ENCODE measurements at places on chromosomes 16 and 17. TPM values are rescaled to one million over a fixed set of nuclear protein-coding genes. Genes with fewer than 3 reads are reported as not detected.
A peak's percentile ranks its signal among the peaks of the same experiment; 100 is the strongest.

GRCh38 chr16:17135439-17135838 is 335.3 kb downstream of the XYLT1 start:
- DNase-seq = no peak

Gene ANKS3
- total RNA-seq = 22.6 TPM

Gene TEKT1
- total RNA-seq = not detected

Gene RUNDC3A
- total RNA-seq = 1.4 TPM

Gene C17orf78
- not detected for total RNA-seq

- DNase-seq = peak; percentile 35
These were observed 424.7 kb downstream of the WWOX start for GRCh38 chr16:78524066-78524595.

- DNase-seq = no peak
These were observed 14.1 kb downstream of the CCL4 start for GRCh38 chr17:36117505-36118382.

GRCh38 chr17:66975614-66976378 is 11.3 kb downstream of the CACNG4 start:
- peak; percentile 76 for DNase-seq

Gene AOC2
- 1.4 TPM for total RNA-seq

GRCh38 chr17:46971647-46972300 is 7.3 kb downstream of the RPRML start:
- no peak for DNase-seq

GRCh38 chr17:15492791-15493692 is 25.6 kb upstream of the CDRT4 start:
- no peak for DNase-seq

- no peak for DNase-seq
These were observed 4.7 kb downstream of the NOD2 start for GRCh38 chr16:50697881-50698767.

GRCh38 chr17:36195434-36196130 is 976 bp downstream of the CCL3L1 start:
- no peak for DNase-seq

Gene CDH15
- 1.5 TPM for total RNA-seq

DNA sequence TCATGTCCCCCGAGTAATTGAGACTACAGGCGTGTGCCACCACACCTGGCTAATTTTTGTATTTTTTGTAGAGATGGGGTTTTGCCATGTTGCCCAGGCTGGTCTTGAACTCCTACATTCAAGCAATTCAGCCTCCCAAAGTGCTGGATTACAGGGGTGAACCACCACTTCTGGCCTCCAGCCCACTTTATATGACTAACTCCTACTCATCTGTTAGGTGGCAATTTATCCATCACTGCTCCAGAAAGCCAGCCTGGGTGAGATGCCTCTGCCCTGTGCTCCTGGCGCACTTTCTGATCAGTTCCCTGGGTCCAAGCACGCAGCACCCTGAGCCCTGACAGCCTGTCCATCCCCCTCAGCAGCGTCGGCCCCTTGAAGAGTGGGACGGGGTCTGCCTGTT is 29.4 kb downstream of the ADAM11 start:
- DNase-seq = no peak

Gene RSPRY1
- 18.3 TPM for total RNA-seq

DNA sequence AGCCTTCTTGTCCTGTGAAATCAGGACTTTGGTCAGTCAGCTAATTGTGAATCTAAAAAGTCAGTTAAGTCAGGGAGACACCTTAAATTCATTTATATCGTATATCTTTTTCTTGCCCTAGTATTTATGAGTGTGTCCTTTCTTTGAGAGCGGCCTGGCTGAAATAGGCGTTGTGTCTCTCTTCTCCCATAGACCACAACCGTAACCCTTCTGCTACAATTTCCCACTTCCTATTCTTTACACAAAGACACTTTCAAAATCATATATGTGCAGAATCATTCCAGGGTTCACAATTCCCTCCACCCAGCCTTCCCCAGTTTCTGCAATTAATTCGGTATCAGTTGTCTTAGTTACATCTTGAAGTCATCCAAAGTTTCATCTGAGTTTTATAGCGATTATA is 14.0 kb upstream of the COTL1 start:
- no peak for DNase-seq

- DNase-seq = no peak
These were observed 3.2 kb downstream of the TRIM25 start for GRCh38 chr17:56910509-56911235.

DNA sequence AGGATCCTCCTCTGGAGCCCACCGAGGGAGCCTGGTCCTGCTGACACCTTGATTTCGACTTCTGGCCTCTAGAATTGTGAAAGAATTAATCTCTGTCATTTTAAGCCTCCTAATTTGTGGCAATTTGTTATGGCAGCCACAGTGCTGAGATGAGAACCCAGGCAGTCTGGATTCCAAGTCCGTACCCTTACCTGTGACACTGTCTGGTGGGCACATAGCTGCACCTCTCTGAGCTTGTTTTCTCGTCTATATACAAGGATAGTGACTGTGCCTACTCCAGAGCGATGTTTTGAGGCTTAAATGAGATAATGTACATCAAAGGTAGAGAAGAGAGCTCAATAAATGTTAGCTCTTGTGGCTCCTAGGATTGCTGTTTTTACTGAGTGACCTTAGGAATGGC is 128.4 kb upstream of the MPHOSPH6 start:
- no peak for DNase-seq

Gene CLEC18A
- total RNA-seq = not detected

DNA sequence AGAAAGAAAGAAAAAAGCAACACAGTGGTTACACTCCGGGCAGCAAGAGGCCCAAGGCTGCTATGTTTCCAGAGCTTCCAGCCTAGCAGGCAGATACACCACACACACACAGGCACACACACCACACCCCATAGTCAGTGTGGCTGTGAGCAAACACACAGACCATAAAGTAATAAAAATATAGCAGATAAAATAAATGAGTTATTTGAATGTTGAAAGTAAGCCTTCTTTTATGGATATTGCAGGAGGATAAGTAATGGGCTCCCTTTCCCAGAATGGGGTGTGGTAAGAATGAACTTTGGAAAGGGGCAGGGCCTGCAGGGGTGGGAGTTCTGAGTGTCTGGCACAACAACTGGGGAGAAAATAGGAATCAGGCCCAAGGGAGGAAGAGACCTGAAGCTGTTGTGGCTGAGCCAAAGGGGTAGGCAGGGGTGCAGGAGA is 4.8 kb upstream of the CDK5RAP3 start:
- peak; percentile 38 for DNase-seq

DNA sequence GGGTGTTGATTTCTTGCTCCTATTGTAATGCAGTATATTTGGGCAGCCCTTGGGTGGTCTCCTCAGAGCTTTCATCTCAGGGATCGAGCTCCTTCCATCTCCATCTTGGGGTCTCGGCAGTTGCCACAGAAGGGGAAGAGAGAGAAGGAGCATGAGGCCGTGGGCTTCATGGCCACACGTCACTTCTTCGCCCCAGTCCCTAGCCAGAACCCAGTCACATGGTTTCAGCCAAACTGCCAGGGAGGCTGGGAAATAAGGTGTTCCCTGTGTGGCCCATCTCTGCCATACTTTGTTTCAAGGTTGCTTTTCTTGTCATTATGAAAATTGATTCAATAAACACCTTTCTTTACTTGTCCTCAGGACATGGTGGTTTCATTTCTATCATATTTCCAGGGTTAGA is 68.4 kb upstream of the NKD1 start:
- DNase-seq = no peak

Gene ENDOV
- total RNA-seq = 59.3 TPM

Gene SLC6A4
- total RNA-seq = not detected

Gene AANAT
- total RNA-seq = not detected

- DNase-seq = no peak
These were observed 6.9 kb downstream of the WIPI1 start for GRCh38 chr17:68450391-68450790.

GRCh38 chr17:17098551-17099179 is 56.4 kb downstream of the MPRIP start:
- DNase-seq = no peak

Measured in PC-3 (cell line).